ENCODE measurements at places on chromosomes 12 and 14.

- no peak for DNase-seq
Observed at GRCh38 chr12:93783832-93784231, 106.7 kb downstream of the CRADD start.

DNA sequence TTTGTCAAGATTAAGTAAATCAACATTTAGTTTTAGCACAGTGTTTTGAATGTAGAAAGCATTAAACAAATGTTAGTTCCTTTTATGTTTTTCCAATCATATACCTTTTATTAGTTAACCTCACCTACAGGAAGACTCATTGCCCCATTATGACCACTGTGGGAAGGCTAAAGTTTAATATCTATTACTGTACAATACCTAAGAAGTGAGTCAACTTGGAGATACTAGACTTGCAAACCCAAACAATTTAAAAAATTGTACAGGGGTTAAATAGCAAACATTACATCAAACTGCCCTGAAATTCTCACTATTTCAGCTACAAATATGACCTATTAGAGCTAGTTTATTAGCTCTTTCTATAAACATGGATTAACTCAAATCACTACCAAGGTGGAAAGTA lies 8.6 kb upstream of the G2E3 start:
- DNase-seq: no peak

GRCh38 chr12:101570047-101570446 lies 24.7 kb upstream of the MYBPC1 start:
- DNase-seq: no peak

DNA sequence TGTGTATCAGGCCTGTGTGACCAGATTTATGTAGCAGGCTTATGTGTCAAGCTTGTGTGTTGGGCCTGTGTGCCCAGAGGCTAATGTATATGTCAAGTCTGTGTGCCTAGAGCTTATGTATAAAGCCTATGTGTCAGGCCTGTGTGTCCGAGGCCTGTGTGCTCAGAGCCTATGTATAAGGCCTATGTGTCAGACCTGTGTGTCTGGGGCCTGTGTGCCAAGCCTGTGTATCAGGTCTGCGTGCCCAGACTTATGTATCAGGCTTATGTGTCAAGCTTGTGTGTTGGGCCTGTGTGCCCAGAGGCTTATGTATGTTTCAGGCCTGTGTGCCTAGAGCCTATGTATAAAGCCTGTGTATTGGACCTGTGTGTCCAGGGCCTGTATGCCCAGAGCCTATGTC lies 249.3 kb upstream of the AVPR1A start:
- DNase-seq: no peak

- no peak for DNase-seq
Observed at GRCh38 chr12:6120796-6121473, 3.5 kb downstream of the VWF start.

GRCh38 chr12:41441180-41441579 lies 253.1 kb downstream of the PDZRN4 start:
- no peak for DNase-seq

DNA sequence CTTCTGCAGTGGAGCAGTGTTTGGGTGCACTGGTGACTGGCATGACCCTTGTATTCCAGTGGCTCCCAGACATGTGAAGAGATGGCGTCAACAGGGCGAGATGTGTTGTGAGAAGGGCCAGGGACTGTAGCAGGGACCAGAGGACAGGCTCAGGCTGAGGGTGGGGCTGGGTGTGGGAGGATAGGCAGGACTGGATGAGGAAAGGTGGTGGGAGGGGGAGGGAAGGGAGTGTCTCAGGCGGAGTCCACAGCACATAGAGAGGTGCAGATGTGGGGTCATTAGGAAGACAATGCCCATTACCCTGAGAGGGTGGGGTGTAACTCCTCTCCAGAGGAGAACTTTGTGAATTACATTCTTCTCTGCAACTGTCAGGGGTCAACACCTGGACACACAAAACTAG lies 78.5 kb downstream of the DICER1 start:
- DNase-seq: no peak

- no peak for DNase-seq
Observed at GRCh38 chr14:64114796-64115195, 179.4 kb downstream of the ESR2 start.

GRCh38 chr14:72615451-72616121 lies 278.3 kb downstream of the DPF3 start:
- peak; percentile 41 for DNase-seq

DNA sequence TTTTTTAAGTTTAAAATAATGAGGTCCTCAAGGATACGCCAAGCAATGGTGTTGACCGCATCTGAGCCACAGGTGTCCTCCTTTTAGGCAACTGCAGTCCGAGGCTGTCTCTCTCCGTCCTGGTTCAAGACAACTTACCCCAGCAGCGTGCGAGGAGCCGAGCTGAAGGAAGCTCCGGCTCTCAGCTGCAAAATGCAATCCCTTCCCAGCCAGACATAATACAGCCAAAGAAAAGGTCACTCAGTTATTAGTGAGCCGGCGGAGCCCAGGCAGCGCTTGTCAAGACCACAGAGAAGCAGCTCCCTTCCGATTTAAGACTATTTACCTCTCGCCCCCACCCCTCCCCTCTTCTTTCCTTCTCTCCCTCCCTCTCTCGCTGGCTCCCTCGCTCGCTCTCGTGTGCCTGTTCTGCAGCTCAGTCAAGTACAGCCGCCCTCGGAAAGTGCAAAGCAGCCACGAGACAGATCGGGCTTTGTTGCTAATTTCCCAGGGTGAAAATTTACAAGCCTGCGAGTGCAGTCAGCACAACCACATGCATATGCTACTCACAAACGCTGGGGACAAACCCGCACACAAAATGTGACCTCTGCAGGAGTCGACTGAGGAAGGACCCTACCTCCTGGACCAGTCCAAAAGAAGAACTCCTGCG lies 363 bp upstream of the LMO3 start:
- DNase-seq: no peak

DNA sequence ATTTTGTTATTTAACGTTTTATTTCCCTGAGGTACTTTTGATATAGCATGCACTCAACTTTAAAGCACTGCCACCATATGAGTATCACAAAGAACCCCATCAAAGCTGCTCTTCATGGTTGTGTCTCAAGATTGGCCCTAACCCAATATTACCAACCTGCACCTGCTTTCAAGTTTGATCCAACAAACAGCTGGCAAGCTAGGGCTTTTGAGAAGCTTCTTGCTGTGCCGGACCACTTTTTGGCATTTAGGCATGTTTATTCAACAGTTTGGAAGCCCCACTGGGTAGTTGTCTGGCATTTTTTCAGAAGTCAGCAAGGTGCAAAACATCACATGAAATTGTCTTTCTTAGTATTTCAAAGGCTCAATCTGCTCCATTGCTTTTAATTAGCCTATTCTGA lies 137.2 kb upstream of the PLEKHA5 start:
- no peak for DNase-seq

DNA sequence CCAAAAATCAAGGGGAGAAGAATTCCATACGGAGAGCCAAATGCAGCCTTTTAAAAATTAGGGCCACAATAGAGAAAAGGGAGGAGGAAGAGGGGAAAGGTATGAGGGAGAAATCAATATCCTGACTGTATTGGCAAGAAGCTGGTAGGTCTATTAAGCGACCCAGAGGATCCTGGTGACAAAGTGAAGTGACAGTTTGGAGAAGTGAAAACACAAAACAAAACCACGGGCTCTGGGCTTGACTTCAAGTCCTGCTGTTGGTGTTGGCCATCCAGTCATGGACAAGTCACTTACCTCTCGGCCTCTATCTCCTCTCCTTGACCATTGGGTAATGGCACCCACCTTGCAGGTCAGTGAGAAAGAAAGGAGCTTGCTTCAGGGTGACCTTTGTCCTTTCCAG lies 47.0 kb upstream of the KCNA5 start:
- no peak for DNase-seq

GRCh38 chr14:80388980-80389711 lies 177.8 kb upstream of the DIO2 start:
- peak; percentile 55 for DNase-seq

GRCh38 chr14:38074754-38075153 lies 132.9 kb upstream of the SSTR1 start:
- no peak for DNase-seq

GRCh38 chr12:112932485-112933128 lies 5.7 kb upstream of the OAS3 start:
- no peak for DNase-seq

DNA sequence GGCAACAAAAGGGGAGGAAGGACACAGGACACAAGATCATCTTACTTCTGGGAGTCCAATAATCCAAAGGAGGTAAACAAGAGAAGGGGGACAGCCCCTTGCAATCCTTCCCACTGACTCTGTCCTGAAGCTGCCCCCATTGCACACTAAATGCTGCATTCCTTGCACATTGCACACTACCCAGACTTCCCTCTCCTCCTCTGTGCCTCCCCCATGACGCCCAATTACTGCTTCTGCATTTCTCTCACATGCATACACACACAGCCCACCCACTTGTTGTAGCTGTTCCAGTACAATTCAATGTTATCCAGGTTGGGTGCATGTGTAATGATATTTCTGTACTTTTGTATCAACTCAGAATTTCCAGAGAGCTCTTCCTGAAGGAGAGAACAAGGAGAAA lies 5.5 kb downstream of the NDRG2 start:
- no peak for DNase-seq

- no peak for DNase-seq
Observed at GRCh38 chr12:578748-579419, 84.4 kb downstream of the NINJ2 start.

GRCh38 chr12:69932676-69933552 lies 107.9 kb downstream of the MYRFL start:
- DNase-seq: no peak

DNA sequence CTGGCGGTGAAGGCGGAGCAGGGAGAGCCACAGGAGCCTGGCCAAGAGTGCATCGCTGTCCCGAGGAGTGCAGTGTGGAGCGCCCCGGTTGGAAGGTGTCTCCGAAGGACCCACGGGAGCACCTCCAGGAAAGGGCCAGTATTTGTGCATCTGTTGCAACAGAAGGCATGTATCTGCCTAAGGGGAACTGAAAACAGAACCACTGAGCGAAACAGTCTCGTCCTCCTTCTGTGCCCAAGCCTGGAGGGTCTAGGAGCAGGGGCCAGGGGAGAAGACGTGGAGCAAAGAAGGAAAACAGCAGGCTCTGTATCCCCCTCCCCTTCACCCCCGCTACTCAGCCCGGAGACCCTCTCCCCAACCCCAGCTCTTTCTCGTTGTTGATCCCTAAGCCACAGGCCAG lies 5.3 kb upstream of the LRRC10 start:
- DNase-seq: no peak
